ENCODE measurements at places on chromosomes 13 and 19.

DNA sequence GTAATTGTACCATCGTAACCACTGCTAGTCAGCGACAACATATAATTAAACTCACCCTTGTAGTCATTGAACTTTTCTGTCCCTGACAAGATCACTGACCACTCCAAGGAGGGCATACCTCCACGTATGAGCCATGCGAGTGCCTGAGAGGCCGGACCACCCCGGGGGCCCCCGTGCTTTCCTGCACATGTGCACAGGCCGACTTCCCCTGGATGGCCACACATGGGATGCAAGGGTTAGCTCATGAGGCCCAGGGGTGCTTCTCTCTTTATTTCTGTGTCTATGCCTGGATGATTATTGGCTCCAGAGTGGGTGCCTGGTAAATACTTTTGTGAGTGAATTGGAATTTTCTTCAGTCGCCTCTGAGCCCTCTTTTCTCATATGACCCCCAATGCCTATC lies 82.8 kb upstream of the ZNF536 start:
- DNase-seq: no peak

- no peak for DNase-seq
Measured at GRCh38 chr13:56886398-56886797, 254.3 kb upstream of the PRR20A start.

- DNase-seq: no peak
Measured at GRCh38 chr13:70390968-70391367, 282.7 kb upstream of the KLHL1 start.

DNA sequence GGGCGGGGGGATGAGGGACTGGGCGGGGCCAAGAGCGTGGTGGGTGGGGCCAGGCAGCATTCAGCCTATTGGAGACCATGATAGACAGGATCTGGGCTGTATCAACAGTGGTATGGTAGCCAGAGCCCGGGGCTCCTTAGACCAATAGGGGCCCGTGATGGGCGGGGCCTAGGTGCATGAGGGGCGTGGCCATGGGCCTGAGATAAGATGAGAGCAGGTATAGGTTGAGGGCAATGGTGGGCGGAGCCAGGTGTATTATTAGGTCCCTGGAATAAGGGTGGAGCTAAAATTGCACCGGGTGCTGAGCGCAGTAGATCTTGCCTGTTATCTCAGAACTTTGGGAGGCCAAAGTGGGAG lies 5.3 kb downstream of the ABCA7 start:
- DNase-seq: peak; percentile 82
